ENCODE measurements at places on chromosomes 6 and 20. TPM values are rescaled to one million over a fixed set of nuclear protein-coding genes. Genes with fewer than 3 reads are reported as not detected.

The BMP2 gene
- polyA plus RNA-seq: 19.4 TPM

The PROKR2 gene
- not detected for polyA plus RNA-seq

The PRDM13 gene
- polyA plus RNA-seq: not detected

The CCDC170 gene
- polyA plus RNA-seq: 5.3 TPM

The CGA gene
- 0.38 TPM for polyA plus RNA-seq

The LRRC1 gene
- 32.2 TPM for polyA plus RNA-seq

The SPATA25 gene
- 6.0 TPM for polyA plus RNA-seq

The GRM4 gene
- polyA plus RNA-seq: 0.53 TPM

The UNC5CL gene
- polyA plus RNA-seq: 8.4 TPM

The VSX1 gene
- not detected for polyA plus RNA-seq

The STMND1 gene
- polyA plus RNA-seq: 0.90 TPM

The TDRD6 gene
- polyA plus RNA-seq: 3.2 TPM

The RBPJL gene
- polyA plus RNA-seq: not detected

The MC3R gene
- polyA plus RNA-seq: not detected

The DACT2 gene
- polyA plus RNA-seq: 19.3 TPM

The CAGE1 gene
- polyA plus RNA-seq: 0.38 TPM

The SCUBE3 gene
- polyA plus RNA-seq: 63.6 TPM

The TMEM200A gene
- 27.8 TPM for polyA plus RNA-seq

- no peak for DNase-seq
Measured at GRCh38 chr6:144408161-144408560, 123.0 kb downstream of the UTRN start.

DNA sequence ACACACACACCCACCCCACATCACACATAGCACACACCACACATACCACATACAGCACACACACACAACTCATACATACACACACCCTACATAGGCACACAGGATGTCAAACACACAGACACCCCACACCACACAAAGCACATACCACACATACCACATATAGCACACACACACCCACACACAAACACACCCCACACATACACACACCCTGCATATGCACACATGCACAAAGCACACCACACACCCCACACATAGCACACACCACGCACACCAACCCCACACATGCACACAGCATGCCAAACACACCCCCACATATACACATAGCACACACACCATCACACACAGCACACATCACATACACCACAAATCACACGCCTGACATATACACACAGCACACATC is 79.1 kb downstream of the RAMACL start:
- DNase-seq: no peak

GRCh38 chr6:169216830-169217229 is 36.8 kb downstream of the THBS2 start:
- DNase-seq: no peak

DNA sequence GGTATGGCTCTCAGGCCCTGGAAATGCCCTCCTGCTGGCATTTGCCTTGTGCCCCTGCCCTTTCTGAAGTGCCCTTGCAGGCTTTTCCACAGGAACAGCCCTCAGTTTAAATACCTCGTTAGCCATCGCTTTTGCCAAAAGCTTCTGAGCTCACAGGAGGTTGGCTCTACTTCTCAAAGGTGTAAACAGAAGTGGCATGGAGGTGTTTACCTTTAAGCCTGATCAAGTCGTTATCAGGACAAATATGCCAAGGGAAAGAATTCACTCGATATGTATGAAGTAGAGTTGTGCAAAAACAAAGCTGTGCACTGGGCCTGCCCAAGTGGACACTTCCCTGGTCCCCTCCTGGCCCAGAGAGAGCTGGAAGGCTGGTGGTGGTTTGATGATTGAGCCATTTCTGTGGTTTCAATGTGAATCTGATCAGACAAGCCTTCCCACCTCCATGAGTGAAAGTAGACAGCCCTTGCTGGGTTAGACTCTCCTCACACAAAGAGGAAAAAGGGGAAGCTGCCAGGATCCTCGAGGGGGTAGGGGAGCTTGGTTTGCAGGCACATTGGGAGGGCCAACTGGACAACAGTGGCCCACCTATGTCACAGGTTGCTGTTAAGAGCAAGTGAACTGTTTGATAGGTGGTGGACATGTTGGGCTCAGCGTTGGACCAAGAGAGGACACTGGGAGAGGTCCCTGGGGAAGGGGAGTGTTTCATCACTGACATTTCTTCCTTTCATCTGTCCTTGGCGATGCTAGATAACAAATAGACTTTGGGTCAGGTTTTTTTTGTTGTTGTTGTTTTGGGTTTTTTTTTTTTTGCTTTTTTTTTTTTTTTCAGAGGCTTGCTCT is 98.7 kb downstream of the ZDHHC14 start:
- DNase-seq: no peak

DNA sequence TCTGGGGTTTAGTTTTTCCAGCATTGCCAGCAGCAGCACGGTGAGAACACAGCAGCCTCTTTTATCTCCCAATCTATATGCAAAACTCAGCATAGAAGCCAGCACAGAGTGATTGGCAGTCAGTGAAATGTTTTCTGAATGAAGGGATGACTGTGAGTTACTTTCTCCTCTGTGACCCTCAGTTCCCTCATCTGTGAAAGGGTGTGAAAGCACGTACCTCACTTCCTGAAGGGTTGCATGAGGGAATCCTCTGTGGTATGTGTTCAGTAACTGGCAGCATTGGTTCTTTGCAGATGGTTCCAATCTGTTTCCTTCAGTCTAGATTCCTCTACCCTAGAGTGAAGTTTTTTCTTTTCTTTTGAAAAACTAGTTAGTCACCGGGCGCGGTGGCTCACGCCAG is 40.0 kb downstream of the EFCAB8 start:
- no peak for DNase-seq

GRCh38 chr6:157265635-157266034 is 57.7 kb downstream of the TMEM242 start:
- DNase-seq: no peak

DNA sequence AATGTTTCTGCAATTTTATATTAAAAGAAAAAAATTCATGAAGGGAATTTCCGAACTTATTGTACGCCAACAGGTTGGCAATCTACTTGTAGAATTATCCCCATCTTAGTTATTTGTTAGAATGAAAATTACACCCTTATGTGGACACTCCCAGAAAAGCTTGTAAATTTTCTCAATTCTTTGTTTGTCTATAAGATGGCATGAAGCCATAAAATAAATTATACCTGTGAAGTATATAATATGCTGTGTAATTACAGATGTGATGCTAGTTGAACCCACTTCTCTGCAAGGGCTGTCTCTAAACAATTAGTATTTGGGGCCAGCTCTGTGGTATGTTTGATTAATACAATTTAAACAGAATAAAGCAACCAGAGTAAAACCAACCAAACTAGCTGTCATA is 52.1 kb upstream of the DSP start:
- DNase-seq: no peak

DNA sequence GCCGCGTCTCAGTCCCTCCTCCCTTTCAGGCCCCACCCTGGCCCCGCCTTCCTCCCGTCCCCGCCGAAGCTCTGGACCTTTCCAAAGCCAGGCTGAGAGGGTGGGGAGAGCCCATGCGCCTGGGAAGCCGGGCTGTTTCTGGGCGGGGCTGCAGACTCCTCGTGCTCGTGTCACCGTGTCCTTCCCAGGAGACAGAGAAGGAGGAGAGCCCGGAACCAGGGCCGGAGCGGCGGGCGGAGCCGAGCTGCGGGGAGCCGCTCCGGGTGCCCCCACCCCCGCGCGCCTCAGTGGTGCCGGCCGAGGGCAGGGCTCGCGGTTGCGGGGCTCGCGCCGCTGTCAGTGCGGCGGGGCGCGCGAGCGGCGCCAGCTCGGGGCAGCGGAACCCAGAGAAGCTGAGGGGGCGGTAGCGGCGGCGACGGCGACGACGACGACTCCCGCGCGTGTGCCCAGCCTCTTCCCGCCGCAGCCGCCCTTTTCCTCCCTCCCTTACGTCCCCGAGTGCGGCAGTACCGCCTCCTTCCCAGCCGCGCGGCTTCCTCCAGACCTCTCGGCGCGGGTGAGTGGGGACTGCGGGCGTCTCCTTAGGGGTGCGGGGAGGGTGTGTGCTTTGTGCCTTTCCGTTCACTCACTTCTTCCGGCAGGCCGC is at the start of gene RALY:
RALY (plus strand) TSS at position 336 of the 646 bp plus-strand sequence. CDS start 78,164 bp downstream, outside the sequence.
- DNase-seq: peak; percentile 40

GRCh38 chr6:26065952-26066380 is 21.3 kb upstream of the HFE start:
- peak; percentile 88 for DNase-seq

DNA sequence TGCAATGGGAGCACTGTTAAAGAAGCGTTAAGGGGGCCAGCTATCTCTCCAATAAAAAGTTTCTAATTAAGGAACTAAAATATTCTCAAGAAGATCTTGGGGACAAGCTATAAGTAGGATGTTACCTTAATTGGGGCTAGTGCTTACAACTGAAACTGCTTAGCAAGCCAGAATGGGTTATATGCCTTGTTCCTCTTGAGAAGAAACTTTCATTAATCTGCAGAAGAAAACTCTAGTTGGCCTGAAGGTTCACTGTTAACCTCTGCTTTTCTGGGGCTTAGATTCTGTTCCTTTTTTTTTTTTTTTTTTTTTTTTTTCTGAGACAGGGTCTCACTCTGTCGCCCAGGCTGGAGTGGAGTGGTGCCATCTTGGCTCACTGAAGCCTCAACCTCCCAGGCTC is 82.2 kb downstream of the BACH2 start:
- no peak for DNase-seq

- no peak for DNase-seq
Measured at GRCh38 chr20:29319725-29320124, 1937.7 kb upstream of the DEFB115 start.

GRCh38 chr6:39084506-39084905 is 30.5 kb downstream of the SAYSD1 start:
- DNase-seq: no peak

GRCh38 chr20:2859330-2860121 is 13.8 kb upstream of the PTPRA start:
- no peak for DNase-seq

- no peak for DNase-seq
Measured at GRCh38 chr20:47429409-47429808, 72.3 kb upstream of the NCOA3 start.

- no peak for DNase-seq
Measured at GRCh38 chr6:150194195-150194594, 51.4 kb downstream of the PPP1R14C start.

DNA sequence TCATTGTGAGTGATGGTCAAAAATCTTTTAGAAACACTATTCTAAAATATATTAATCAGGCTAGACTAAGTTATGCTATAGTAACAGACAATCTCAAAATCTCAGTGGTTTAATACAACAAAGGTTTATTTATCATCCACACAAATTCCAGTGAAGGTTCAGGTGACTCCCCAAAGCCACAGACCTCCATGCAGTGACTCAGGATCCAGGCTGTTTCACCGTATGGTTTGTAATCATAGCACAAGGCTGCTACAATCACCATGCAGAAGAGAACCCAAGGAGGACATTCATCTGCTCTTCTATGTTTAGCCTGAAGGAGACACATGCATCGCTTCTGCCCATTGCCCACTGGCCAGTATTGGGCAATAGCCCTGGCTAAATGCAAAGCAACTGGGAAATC is 46.2 kb downstream of the BFSP1 start:
- DNase-seq: no peak

GRCh38 chr20:326645-327185 is 1.4 kb downstream of the SOX12 start:
- DNase-seq: no peak

DNA sequence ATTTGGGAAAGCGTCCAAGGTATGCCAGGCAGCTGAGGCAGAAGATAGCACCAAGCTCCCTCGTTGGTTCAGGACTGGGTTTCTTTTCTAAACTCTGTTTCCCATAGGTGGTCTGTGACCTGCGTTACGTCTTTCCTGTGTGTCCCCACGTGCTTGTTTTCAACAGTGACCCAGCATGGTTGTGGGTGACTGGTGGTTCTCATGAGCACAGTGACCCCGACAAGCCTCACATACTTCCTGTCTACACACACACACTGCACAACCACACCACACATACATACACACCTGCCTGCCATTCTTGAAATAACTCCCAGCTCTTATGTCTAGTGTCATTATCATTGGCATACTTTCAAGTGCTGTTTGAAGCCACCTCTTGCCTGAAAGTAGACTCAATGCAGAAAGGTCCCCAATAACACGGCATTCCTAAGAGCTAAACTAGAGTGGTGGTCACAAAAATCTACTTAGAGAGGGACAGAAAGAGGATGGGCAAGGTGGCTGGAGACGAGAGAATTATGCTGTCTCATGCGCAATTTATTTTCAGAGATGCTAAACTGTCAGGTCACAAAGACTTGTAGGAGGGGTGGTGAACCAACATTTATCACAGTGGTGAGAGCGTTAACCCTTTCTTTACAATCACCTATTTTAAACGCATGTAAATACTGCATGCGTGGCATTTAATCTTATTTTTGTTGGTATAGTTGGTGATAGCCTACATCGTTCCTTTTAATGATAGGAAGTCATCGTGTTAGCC is 66.7 kb downstream of the GCNT2 start:
- DNase-seq: no peak

- no peak for DNase-seq
Measured at GRCh38 chr6:44896701-44897100, 431.4 kb upstream of the RUNX2 start.

DNA sequence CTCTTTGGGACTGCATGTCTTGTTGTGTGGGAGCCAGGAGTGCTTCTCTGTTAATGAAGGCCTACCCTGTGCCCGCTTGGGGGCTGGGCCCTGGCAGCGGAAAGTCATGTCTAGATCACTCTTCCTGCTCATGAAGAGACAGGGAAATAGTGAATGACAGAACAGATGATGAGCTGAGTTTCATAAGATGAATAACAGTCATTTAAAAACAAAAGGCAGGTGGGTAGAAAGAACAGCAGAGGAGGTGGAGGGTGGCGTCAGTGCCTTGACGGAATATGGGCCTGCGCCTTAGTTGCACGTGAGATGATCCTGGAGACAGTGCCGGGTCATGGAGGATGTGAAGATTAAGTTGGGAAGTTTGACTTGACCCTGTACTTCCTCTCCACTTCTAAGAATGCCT is 85.5 kb downstream of the ARID1B start:
- no peak for DNase-seq

GRCh38 chr20:8633366-8633765 is 435.5 kb upstream of the PLCB4 start:
- DNase-seq: no peak

- no peak for DNase-seq
Measured at GRCh38 chr6:122780114-122780513, 598 bp downstream of the FABP7 start.

GRCh38 chr6:107662333-107662732 is 161.8 kb downstream of the SCML4 start:
- no peak for DNase-seq

DNA sequence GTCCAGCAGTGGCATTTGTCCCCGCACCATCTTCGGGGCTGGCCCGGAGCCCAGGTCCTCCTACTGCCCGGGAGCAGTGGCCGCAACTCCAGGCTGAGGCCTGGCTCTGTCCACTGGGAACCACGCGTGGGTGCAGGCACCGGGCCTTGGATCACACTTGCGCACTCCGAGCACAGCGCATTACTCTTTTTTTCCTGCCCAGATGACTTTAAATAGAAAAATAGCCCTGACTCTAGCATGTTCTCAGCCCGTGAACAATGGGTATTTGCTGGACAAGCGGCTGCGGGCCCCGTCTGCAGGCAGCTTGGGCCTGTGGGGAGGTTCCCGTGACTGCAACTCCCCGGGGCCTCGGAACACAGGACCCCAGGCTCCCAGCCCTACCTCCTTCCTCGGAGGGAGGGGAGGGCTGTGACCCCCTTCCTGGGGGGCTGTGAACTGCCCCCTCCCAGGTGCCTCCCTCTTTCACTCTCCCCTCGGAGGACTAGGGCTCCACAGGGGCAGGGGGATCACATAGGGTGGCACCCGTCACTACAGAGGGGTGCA is 162.2 kb downstream of the TBXT start:
- DNase-seq: no peak

Data from left kidney (tissue), 8 donors.